B cell (primary cell): ENCODE measurements at places on chromosomes 16 and 17.

GRCh38 chr17:36072431-36073121 lies 8.5 kb downstream of the CCL18 start:
- no peaks in the 10 kb centered on the region for H3K36me3 ChIP-seq
- H3K4me3 ChIP-seq = no peak overlapping the region
- H3K27me3 ChIP-seq = no peaks in the 10 kb centered on the region
- DNase-seq = peak; percentile 64
- peaks cover 4% of the 10 kb centered on the region for H3K4me1 ChIP-seq

GRCh38 chr16:74261068-74261467 lies 35.5 kb upstream of the PSMD7 start:
- H3K36me3 ChIP-seq = no peaks in the 10 kb centered on the region
- no peaks in the 10 kb centered on the region for H3K27me3 ChIP-seq
- H3K4me1 ChIP-seq = peaks cover 10% of the 10 kb centered on the region

GRCh38 chr16:56551796-56552738 lies 12.8 kb upstream of the MT4 start:
- no peak for DNase-seq
- H3K4me3 ChIP-seq = no peak overlapping the region
- no peaks in the 10 kb centered on the region for H3K36me3 ChIP-seq
- H3K27ac ChIP-seq = no peak overlapping the region
- peaks cover 7% of the 10 kb centered on the region for H3K4me1 ChIP-seq

GRCh38 chr17:40938981-40939380 lies 1.5 kb upstream of the KRT23 start:
- H3K4me3 ChIP-seq = no peak overlapping the region
- H3K36me3 ChIP-seq = no peaks in the 10 kb centered on the region
- H3K27me3 ChIP-seq = no peaks in the 10 kb centered on the region
- no peak overlapping the region for H3K27ac ChIP-seq

DNA sequence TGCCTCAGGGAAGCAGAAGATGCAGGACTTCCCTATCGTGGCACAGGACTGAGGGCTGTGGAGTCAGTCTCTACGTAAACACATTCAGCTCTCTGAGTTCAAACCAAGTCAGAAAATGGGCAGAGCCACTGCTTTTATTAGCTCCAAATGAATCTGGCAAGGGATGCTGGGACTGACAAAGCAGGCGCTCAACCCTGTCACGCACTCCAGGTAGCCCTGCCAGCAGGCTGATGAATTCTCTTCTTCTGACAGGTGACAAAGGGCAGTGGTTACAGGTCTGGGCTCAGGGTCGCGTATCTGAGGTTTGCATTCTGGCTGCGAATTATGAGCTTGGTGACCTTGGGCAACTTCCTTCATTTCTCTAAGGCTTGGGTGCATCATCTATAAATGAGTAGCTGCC lies 9.4 kb downstream of the RPH3AL start:
- H3K27ac ChIP-seq = no peak overlapping the region
- H3K4me3 ChIP-seq = no peak overlapping the region
- no peak for DNase-seq
- no peaks in the 10 kb centered on the region for H3K4me1 ChIP-seq

GRCh38 chr16:75073545-75074303 lies 42.9 kb downstream of the LDHD start:
- H3K36me3 ChIP-seq = no peaks in the 10 kb centered on the region
- no peak overlapping the region for H3K27ac ChIP-seq
- no peak for DNase-seq
- peaks cover 37% of the 10 kb centered on the region for H3K4me1 ChIP-seq
